Endothelial cell of umbilical vein (primary cell): ENCODE measurements at places on chromosomes 5 and 9. TPM values are rescaled to one million over a fixed set of nuclear protein-coding genes. Genes with fewer than 3 reads are reported as not detected.

DNA sequence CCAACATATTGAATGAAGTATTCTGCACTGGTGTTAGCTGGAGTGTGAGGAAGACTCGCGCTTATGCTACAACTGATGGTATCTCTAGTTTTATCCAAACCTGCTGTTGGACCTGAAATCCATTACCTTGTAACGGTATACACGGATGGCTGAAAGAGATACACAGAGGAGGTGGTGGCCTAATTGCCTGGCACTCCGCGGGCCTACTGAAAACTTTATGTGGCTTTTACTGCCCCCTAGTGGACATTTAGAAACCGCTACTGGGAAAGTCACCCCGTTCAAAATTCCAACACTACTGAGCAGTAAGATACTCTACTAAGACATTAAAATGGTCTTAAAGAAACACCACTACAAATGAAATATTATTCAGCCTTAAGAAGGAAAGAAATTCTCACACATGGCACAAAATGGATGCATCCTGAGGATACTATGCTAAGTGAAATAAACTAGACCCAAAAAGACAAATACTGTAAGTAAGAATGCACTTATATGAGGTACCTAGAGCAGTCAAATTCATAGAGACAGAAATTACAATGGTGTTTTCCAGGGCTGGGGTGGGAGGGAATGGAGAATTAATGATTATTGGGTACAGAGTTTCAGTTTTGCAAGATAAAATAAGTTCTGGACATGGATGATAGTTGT is 100.4 kb downstream of the TTLL11 start:
- DNase-seq: peak; percentile 74

C5orf58 gene
- total RNA-seq: not detected in 2 replicates

- no peak for DNase-seq
Measured at GRCh38 chr9:89802781-89803355, 198.1 kb downstream of the GADD45G start.

DNA sequence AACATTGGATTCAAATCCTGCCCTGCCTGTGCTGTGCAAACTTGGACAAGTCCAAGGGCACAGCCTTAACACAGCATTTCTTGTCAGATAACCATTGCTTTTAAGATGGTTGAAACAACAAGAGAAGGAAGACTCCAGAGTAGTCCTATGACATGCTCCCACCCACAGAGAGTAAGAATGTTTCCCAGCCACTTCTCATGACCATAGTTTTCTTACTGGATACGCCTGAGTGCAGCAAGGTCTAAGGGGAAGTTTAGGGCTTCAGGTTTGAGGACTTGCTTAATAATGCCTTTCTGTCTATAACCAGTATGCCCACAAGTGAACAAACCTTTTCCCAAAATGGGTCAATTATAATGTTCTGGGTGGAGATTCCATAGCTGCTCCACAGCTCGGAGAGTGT is 126.4 kb downstream of the SLF1 start:
- no peak for DNase-seq

- DNase-seq: no peak
Measured at GRCh38 chr9:13395156-13395555, 115.7 kb upstream of the MPDZ start.

DNA sequence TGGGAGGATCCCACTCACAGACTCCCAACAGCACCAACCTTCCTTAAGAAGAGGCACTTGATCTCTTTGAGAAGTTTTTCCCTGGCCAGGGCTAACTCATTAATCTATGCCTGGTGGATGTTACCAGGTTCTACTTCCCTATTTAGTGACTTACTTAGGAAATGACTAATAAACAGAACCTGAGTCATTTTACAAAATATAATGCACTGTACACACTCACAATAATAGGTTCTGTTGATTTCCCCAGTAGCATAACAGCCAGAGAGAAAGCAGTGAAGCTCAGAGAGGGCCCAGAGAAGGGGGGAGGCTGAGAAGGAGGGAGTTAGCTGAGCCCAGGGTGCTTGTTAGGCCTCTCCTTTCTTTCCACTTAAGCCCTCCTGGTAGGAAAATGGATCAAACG is 27.1 kb downstream of the FRMD3 start:
- peak; percentile 80 for DNase-seq

GRCh38 chr9:129803676-129804060 is 684 bp downstream of the TOR1B start:
- peak; percentile 25 for DNase-seq

PTPN3 gene
- total RNA-seq: not detected in 2 replicates

IFNA13 gene
- not detected in 2 replicates for total RNA-seq

- no peak for DNase-seq
Measured at GRCh38 chr9:903886-904285, 62.4 kb downstream of the DMRT1 start.
